ENCODE measurements at places on chromosomes 2 and 18.

DNA sequence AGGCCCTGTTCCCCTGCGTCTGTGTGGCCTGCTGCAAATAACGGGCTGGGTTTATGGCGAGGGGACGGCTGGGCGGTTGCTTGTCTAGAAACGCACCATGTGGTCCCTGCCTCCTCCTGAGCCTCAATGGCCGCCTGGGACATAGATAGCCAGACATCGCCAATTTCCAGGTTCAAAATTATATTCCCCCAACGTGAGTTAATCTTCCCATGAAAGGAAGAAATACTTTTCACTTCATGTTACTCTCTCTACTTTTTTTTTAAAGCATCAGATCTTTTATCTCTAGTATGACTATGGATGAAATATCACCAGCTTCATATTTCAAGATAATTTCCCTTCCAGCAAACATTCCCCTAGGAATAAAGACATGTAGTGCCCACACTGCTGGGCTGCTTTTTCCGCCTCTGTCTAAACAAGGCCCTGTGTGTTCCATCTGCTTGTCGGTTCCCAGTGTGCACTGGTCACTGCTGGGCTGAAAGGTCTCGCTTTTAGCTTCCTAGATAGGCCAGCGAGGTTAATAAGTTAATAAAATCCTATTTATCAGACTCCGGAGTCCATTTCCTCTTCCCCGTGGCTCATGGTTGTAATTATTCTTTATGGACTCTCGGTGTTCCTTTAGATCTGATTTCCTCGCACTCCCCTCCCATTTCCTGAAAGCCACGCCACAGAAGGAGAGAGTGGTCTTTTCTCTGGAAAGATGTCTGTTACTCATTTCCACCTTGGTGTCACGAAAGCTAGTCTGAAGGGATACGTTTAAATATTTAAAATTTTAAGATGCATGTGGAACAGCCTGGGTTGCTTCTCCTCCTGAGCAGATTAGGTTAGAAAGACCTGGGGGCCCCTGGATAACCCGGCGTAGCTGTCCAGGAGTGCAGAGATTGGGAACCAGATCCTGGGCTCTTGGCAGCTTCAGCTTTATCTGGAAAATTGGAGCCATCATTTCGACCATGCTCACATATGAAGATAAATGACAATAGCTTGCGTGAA lies 196.6 kb upstream of the COPS8 start:
- DNase-seq, result no peak

GRCh38 chr2:205612636-205613035 lies 69.7 kb upstream of the NRP2 start:
- DNase-seq, result no peak

DNA sequence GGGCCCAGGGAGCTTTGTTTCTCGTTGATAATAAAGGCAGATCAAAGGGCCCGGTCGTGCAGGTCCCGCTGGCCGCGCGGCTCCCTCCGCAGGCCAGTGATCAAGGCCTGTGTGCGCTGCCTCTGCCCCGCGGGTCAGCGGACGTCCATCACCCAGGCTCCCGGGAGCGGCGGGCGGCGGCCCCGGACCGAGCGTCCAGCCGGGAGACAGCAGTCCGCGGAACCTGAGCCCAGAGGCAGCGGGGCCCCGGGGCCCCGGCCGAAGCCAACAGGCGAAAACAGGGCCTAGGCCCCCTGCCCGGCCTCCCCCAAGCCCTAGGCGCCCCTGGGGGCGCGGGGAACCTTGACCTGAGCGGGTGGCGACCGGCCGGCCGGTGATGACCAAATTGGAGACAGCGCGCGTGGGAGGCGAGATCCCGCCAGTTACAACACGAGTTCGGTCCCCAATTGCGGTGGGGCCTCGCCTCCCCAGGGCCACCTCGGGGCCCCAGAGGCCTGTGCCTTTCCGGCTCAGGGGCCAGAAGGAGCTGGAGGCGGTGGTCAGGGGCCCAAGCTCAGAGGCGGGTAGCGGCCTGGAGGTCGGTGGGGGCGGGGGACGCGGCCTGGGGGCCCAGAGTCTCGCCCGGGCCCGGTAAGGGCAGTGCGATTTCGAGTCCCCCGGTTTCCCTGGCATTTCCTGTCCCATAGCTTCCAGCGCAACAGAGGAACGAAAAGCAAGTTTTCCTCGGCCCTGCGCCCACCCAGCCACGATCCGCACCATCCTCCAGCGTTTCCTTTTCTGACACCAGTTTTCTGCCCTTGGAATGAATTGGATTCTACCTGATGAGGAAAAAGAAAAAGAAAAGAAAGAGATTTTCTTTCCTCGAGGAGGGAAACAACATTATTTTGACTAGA lies 5.9 kb downstream of the SP9 start:
- DNase-seq, result no peak

DNA sequence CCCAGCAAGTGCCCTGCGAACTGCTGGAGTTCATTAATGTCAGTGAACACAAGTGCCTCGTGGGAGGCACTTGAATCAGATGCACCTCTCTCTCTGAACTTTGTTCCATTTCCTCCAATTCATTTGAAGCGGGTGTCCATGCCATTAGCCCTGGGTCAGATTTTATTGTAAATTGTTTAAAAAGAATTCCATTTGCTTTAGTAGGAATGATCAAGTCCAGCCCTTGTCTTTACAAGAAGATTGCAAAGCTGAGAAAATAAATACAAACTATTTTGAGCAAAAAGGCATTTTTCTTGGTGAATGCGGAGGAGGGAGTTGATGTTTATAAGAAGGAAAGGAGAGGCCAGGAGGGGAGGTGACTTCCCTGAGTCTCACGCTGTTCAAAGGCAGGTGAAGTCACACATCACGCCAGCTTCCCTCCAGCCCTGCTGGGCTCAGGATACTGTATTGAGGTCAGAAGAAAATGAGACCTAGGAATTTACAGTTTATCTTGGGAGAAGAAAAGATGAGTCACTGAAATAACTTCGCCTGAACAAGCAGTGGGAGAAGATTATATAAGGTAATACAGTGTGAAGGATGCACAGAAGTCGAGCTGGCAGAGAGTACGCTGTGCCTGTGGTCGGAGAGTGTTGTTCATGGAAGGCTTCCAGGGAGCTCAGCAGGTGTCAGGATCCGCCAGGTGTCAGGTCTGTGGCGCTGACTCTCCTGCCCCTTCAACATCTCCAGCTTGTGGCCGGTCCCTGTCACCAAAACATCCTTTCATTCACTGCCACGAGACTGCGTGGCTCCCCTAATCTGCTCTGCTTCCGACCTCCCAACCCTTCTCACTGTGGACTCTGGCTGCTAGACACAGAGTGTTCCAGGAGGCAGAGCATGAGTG lies 36.5 kb downstream of the EFR3B start:
- DNase-seq, result no peak

DNA sequence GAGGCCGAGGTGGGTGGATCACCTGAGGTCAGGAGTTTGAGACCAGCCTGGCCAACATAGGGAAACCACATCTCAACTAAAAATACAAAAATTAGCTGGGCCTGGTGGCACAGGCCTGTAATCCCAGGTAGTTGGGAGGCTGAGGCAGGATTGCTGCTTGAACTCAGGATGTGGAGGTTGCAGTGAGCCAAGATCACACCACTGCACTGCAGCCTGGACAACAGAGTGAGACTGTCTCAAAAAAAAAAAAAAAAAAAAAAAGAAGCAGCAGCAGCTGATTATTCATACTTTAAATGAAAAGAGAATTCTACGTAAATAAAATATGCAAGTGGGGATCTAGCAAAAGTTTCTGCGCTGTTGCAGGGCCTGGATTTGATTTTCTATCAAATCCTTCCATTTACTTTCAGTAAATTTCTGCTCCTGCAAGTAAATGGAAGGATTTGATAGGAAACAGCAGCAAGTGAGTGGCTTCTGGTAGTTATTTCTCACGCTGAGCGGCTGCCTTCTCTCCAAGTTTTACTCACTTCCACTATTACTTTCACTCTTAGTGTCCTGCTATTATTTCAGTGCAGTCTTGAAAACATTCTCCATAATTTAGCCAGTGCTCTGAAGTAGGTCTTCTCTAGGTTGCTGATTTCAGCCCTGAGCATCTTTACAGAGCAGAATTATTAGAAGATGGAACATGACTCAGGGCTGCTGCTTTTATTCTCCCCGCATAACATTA lies 68.4 kb downstream of the SLC16A14 start:
- no peak for DNase-seq

DNA sequence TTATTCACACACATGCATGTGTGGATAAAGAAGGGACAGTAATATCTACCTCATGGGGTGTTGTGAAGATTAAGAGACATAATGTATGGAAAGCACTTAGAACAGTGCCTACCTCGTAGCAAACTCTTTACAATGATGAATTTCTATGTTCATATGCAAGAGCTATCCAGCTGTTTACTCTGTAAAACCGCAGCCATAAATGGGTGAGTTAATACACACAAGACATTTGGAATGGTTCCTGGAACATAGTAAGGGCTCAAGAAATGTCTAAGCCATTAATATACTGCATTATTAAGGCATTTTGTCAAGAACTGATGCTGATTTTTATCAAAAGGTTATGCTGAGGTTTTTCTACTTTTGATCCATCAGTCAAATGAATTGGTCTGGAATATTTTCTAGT lies 1076.2 kb downstream of the TSN start:
- DNase-seq, result no peak

GRCh38 chr2:128311216-128311754 lies 7.4 kb downstream of the HS6ST1 start:
- DNase-seq, result no peak

DNA sequence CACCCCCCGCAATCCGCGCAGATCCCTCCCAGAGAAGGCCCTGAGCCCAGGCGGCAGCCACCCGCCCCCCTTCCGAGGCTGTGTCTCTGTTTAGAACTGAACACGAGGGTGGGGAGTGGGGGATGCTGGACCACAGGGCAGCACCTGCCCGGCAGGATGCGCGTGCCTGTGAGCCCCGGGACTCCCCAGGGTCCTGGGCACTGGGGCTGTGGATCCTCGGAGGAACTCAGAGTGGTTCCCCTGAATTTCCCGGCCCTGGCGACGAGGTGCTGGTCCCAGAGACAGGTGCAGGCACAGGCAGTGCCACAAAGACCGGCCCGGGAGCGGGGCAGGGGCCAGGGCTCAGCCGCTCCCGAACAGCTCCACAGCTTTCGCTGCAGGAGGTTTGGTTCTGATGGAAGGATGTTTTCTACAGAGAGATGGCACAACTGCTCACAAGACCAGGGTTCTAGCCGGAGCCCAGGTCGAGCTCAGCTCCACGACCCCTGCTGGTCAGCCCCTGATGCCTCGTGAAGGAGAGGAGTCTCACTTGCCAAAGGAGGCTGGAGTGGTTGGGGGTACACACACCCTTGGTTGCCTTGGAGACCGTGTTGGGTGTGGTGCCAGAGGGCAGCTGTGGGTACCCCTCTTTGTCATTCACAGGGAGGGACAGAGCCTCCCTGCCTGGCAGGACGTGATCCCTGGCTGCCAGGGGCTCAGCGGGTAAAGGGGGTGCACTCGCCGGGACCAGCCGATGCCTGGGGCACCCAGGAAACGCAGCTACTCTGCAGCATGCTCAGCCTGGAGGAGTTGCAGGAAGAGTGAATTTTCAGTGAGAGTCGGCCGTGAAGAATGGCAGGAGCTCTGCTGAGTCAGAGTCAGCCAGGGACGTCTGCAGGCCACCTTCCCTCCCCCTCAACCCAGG lies 4.4 kb upstream of the NEU4 start:
- DNase-seq, result no peak

DNA sequence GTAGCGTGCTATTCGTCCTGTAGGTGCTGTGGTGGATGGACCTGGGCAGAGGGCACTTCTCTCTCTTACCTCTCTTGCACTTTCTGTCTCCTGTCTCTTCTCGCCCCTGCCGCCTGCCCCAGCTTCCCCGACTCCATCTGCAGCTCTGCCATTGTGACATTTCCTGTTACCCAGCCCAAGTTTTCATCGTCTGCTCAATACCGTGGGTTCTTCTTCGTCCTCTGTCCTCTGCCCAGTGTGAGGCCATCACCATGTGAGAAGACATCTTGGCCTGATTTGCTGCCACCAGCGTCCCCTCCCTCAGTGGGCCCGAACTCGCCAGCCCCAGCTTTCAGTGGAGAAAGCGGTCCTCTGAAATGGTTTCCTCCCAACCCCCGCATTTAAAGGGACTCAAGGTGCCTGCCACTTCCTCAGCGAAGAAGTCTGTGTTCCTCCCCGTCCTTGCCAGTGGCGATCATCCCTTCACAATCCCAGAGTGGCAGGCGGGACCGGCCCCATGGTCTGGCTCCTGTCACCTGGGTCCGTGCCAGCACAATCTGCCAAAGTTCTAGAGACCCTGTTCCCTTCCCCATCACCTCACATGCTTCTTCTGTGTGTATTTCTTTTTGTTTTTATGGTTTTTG lies 18.0 kb downstream of the TGOLN2 start:
- no peak for DNase-seq

DNA sequence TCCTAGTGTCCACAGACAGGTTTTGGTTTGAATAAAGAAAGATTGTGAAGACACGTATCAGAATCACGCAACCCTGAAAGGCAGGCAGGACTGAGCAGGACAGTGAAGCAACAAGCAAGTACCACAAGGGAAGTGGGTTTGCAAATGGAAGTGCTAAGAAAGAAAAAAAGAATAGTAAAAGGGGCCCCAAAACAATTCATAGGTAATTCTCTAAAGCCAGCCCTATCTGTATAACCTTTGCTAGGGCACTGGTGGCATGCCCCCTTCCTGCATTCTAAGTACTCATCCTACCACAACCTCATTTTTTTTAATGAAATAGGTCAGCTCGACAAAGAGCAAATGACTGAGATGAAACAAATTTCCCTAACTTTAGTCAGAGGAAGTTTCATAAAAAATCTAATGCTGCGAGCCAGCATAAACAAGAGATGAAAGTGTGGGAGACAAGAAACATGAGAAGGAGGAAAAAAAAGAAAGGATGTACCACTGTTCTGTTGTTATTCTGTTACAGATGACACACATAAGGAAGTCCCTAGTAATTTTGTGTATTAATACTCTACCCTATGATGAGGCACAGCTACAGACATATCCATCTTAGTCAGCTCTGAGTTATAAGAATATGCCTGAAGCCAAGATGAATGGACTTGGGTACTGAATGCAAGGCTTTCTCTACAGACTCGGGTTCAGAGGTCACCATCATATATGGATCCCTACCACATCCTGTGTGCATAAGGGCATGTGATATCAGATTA lies 32.2 kb downstream of the IKZF2 start:
- no peak for DNase-seq

DNA sequence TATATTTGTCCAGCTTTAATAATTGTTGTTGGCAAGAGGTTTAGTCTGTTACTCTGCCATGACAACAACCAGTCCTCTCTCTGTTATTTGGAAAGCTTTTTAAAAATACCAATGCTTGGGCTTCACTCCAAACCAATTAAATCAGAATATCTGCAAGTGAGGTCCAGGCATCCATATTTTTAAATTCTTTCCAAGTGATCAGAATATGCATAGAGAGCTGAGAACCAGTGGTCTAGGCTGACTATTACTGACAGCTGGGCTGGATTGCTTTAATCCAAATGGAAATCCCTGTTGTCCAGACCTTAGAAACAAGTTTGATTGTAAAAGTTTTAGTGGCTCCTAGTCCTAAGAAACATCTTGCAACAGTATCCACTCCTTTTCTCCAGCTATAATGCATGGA lies 1059.7 kb upstream of the ACVR2A start:
- DNase-seq, result no peak
